ENCODE measurements at places on chromosomes 2 and 18.
A peak's percentile ranks its signal among the peaks of the same experiment; 100 is the strongest.

- DNase-seq = peak; percentile 52
Observed at GRCh38 chr2:128270672-128271596, 47.7 kb downstream of the HS6ST1 start.

GRCh38 chr2:10392951-10393639, 55.0 kb downstream of the ODC1 start:
- DNase-seq = no peak

DNA sequence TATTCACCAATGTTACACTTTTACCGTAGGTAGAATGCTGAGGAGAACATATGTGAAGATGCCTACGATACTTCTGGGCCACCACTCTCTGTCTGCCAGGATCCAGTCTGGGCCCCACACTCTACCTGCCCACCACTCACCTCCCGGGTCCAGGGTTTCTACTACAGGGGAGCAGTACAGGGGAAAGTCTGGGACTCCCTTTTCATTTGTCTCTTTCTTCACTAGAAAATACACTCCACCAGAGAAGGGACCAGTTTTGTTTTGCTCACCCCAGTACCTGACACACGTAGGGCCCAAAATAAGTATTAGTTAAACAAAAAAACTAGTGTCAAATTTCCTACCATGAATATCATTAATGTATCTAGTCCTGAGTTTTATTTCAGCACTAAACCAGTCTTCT, 21.1 kb downstream of the KANSL3 start:
- DNase-seq = no peak

- no peak for DNase-seq
Observed at GRCh38 chr2:198054299-198054698, 249.9 kb downstream of the PLCL1 start.

DNA sequence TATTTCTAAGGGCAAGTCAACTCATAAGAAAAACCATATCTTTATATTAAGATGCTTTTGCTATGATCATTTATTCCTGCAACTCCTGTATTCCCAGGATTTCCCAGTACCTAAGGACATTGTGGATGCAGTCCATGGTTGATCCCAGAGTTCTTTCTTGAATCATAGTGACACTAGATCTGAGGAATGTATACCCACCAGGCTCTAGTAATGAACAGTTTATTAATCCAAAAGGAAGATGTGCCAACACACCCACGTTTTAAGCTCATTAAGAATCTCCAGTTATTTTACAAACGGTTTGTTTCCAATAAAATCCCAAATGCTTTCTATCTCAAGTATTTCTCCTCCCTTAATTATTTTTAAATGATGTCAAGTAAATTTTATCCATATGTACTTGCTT, 210.8 kb upstream of the ZEB2 start:
- DNase-seq = no peak
